Tibial nerve (tissue), 4 donors: ENCODE measurements at places on chromosomes 11 and 22.

- no peak for DNase-seq
Measured at GRCh38 chr11:126459691-126460281, 104.3 kb downstream of the ST3GAL4 start.

GRCh38 chr11:61080526-61080925 is 21.8 kb upstream of the CD5 start:
- DNase-seq: no peak

- DNase-seq: no peak
Measured at GRCh38 chr11:43943931-43944751, 1.7 kb downstream of the C11orf96 start.

DNA sequence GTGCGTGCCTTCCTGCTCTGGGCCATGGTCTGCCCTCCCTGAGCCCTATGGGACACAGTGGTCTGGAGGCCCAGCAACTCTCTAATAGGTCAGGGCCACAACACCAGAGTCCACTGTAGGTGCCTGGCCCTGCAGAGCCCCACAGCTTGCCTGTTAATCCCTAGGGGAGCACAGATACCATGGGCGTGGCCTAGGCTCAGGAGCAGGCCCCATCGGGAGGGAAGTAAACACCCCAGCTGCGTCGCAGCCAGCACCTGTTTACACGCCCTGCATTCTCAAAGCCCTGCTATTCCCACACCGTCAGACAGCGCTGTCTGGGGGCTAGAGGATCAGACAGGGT is 2.5 kb downstream of the KCTD17 start:
- DNase-seq: no peak

DNA sequence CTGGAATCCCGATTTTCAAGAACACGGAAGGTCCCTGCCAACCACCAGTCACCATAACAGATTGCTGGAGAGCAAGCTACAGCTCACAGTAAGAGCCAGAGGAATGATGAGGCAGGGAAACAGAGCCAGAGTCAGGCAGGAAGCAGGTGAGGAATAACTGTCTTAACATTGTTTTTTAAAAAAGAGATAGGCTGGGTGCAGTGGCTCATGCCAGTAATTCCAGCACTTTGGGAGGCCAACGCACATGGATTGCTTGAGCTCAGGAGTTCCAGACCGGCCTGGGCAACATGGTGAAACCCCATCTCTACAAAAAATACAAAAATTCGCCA is 13.5 kb upstream of the CASTOR1 start:
- DNase-seq: no peak

DNA sequence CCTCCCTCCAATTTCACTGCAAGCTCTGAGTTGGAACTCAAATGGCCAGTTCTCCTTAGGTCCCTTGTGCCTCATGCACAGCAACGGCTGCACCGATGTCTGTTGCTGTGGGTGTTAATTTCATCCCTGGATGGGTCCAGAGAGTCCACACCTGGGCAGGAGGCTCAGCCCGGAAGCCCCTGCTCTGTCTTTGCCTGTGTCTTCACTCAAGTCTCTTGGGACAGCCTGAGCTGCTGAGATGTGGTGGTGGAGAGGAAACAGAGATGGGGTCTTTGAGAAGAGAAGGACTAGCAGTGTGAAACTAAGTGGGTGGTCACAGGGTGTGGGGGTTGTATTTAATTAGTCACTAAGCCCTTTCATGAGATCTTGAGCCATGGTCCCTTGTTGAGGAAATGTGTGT is 109.3 kb downstream of the NECTIN1 start:
- DNase-seq: no peak

DNA sequence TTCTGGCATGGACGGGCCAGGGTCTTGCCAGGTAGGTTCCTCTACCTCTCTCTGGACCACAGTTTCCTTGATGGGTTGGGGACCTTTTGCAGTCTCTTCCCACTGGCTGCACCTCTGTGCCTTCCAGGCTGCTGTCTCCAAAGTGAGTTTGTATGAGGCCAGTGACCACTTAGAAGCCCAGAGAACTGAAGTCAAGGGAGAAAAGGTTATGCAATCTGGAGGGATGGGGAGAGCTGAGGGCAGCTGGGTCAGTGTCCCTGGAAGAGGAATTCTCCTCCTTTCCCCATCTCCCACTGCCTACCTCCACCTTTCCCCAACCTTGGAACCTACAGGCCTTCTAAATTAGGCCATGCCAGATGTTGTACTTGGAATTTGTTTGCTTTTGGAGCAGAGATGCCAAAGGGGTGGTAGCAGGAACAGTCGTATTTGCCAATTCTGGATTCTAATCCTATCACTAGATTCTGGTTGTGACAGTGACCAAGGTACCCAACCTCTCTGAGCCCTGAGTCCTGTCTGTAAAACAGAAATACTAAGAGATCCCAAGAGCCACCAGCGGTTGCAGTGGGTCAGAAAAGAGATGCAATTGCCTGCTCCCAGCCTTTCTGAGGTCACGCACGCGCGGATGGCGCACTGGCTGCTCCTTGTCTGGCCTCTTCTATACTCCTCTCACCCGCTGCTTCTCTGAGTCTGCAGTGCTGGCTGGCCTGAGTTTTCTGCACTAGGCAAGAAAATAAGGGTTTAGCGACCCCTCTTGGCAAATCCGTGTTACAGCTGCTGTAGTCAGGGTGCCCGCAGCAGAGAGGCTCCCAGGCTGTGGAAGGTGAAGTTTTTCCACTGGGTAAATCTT is 10.7 kb upstream of the ACCSL start:
- peak; percentile 70 for DNase-seq

GRCh38 chr22:26131589-26132154 is 37.6 kb upstream of the SEZ6L start:
- DNase-seq: no peak

- DNase-seq: no peak
Measured at GRCh38 chr11:131191606-131192005, 178.8 kb upstream of the NTM start.

- DNase-seq: no peak
Measured at GRCh38 chr11:64136765-64137441, 29.0 kb downstream of the MACROD1 start.

GRCh38 chr11:45216901-45217300 is 69.2 kb downstream of the SYT13 start:
- no peak for DNase-seq

- no peak for DNase-seq
Measured at GRCh38 chr11:3178349-3178748, 13.2 kb upstream of the OSBPL5 start.

DNA sequence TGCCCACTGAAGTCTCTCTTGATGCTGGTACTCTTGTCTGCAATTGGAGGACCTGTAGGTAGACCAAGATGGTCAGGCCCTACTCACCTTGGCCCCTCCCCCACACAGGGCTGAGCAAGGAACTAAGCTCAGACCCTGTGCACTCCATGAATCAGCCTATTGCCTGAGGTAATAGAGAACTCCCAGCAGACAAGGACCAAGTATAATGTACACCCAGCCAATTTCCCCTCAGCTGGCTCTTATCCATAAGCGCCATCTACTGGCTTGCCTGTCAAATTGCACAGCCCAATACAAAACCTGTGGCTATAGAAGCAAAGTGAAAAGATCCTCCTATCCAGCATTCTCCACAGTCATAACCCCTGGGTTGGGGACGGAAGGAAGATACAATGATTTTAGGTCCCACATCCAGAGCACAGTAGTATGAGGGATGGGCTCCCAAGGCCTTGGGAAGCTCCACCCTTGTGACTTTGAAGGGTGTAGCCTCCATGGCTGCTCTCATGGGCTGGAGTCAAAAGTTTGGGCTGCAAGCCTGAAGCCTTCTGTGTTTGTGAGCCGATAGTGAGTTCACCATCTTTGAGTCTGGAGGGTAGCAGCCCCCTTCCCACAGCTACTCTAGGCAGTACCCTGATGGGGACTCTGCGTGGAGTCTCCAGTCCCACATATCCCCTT is 56.0 kb downstream of the GLYATL2 start:
- DNase-seq: no peak

- no peak for DNase-seq
Measured at GRCh38 chr11:45211732-45212131, 65.3 kb downstream of the PRDM11 start.

GRCh38 chr22:37161443-37161842 is 11.7 kb upstream of the IL2RB start:
- DNase-seq: no peak

DNA sequence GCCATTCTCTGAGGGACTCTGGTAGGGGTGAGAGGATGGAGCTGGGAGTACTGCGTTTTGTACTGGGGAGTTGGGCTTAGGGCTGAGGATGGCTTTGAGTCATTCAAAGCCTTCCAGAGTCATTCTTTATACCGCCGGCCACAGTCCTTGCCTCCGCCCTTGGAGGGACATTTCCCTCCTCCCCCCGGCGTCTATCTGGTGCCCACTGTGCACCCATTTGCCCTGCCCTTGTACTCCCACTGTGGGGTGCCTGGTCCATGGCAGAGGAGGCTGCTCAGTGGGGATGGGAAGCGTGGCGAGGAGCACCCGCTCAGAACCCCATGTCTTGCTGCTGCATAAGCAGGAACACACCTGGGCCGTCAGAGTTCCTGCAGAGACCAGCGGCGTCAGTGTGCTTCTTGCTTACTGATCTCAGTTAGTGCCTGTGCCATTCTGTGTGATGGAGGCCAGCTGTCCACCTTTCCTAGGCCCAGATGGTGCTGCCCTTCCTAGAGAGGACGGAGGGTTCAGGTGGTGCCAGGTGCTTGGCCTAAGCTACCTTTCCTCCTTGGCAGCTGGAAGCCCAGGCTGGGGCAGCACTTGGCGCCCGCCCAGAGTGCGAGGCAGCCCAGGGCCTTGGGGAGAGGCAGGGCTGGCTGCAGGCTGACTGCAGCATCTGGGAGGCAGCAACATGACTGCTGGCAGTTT is 23.3 kb upstream of the TMEM191C start:
- DNase-seq: peak; percentile 7

- DNase-seq: no peak
Measured at GRCh38 chr11:73439002-73439843, 63.0 kb downstream of the RELT start.

DNA sequence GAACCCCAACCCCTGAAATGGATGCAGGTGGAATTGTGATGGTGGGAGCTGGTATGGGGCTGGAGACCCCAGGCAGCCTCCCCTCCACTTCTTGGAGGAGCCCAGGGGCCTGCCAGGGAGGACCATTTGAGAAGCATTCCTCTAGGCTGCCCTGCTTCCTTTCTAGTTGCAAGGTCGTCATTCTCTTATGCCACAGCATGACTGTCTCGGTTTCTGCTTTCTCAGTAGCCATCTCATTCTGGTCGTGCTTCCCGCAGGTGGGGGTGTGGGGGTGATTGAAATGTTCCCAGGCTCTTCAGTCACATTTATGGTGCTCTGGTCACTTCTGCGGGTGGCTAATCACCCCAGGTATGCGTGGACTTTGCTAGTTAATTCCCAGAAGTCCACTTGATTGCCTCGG is 223.7 kb upstream of the TBCEL start:
- no peak for DNase-seq

DNA sequence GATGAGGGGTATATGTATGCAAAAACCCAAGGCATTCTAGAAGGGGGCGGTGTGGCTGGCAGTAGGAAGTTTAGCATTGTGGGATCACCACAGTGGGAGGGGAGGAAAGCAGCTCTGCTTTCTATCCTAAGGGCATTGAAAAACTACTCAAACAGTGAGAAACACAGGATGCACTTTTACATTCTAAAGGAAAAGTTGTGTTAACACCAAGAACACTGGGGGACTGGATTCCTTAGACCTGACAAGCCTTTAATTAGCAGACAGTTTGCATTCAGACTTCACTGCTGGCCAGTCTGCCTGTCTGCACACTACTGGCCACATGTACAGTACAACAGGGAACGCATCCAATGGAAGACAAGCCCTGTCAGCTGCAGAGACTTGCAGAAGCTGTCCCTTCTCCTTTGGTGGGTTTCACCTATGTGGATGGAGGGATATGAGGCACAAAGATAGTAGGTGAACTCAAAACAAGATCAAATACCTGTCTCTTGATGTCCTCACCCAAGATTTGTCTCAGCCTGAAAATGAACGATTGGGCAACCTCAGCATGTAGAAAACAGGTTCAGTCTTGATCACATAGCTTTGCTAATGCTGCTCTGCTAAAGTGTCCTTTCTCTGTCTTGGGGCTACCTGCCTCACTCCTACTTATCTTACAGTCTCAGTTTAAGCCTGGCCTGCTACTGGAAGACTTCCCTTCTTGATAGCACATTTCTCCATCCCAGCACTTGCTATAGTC is 64.8 kb downstream of the TENM4 start:
- no peak for DNase-seq

DNA sequence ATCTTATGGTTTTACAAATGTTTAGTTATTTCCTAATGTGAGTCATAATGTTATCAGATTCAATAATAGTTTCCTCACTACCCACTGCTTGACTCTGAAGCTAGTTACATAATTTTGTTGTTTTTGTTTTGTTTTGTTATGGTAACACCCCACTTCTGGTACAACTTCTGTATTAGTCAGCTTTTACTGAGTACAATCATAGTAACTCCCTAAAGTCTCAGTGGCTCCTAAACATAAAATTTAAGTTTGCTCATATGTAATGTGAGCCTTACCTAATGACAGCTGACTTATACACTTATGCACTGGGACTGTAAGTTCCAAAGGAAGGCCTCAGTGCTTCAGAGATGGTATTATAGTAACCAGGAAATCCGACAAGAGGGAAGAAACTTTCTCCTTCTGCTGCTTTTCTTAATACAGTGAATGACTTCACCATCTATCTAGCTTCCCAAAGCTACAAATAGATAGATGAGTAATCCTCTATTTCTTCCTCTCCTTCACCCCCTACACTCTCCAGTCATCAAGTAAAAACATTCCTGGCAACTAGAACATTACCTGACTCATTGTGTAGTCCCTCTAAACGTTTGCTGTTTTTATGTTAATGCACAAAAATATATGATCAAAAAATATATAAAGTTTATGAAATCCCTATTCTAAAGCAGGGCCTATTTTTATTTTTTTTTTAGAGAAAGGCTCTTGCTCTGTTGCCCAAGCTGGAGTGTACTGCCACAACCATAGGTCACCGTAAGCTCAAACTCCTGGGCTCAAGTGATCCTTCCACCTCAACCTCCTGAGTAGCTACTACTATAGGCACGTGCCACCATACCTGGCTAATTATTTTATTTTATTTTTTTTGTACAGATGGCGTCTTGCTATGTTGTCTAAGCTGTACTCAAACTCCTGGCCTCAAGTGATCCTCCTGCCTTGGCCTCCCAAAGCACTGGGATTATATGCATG is 563.0 kb downstream of the SOX6 start:
- no peak for DNase-seq

- no peak for DNase-seq
Measured at GRCh38 chr11:1786466-1786865, 22.7 kb upstream of the CTSD start.

- no peak for DNase-seq
Measured at GRCh38 chr22:39526736-39527171, 5.8 kb downstream of the RPS19BP1 start.
